ENCODE measurements at places on chromosomes 6 and 20.
A peak's percentile ranks its signal among the peaks of the same experiment; 100 is the strongest.

DNA sequence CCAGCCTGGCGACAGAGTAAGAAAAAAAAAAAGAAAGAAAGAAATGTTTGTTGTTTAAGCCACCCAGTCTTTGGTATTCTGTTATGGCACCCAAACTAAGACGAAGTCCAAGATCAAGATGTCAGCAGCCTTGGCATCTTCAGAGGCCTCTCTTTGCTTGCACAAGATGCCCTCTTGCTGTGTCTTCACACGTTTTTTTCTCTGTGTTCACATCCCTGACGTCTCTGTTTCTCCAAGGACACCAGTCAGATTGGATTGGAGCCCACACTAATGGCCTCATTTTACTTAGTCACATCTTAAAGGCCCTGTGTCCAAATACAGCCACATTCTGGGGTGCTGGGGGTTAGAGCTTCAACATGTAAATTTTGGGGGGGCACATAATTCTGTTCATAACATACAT is 380.9 kb downstream of the GJA1 start:
- no peak for DNase-seq

DNA sequence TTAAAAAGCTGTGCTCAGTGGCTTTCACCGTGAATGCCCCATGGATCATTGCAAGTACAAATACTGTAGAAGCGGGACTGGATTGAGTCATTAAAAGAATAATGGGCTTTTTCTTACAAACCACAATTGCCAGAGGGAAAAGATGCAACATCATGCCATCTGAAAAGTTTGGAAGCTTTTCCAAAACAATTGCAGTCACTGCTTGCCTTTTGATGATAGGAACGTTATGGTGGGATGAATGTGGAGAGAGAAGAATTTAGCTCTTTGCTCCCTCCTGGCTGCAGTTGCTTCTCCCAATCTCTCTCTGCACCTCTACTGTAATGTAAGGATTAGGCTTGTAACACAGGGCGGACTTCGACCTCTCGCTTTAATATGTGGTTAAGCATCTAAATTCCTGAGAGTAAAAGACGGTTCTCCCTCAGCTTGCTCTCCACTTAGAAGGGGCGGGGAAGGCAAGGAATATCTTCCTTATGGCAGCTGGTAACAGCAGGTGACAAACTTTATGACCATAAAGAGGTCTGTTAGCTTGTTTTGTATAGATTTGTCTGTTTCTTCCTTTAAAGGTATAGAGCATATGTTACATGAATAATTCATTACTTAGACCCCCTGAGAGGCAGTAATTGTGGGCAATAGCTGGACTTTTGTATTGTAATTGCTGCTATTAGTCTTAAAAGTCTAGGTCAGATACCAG is 376.1 kb downstream of the UTRN start:
- DNase-seq: no peak

GRCh38 chr6:120410586-120410985 is 923.7 kb downstream of the TBC1D32 start:
- no peak for DNase-seq

GRCh38 chr6:26455357-26455970 is 2.3 kb upstream of the BTN2A1 start:
- no peak for DNase-seq

GRCh38 chr20:25015986-25016385 is 23.4 kb upstream of the APMAP start:
- DNase-seq: no peak

DNA sequence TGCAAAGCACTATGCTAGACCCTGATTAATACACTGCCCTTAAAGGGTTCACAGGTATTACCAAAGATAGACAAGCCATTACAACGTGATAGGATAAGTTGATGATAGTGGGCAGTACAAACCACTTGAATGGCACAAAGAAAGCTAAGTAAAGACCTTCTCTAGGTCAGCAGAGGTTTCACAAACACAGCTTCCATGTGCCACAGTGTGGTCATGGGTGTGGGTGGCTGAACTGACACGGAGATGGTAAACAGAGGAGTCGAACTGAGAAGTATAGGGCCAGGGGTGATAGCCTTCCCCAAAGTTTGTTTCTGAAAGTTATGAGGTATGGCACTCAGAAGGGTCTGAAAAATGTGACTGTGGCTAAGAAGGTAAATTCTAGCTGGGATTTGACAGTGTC is 4.3 kb downstream of the ZBTB9 start:
- DNase-seq: no peak

DNA sequence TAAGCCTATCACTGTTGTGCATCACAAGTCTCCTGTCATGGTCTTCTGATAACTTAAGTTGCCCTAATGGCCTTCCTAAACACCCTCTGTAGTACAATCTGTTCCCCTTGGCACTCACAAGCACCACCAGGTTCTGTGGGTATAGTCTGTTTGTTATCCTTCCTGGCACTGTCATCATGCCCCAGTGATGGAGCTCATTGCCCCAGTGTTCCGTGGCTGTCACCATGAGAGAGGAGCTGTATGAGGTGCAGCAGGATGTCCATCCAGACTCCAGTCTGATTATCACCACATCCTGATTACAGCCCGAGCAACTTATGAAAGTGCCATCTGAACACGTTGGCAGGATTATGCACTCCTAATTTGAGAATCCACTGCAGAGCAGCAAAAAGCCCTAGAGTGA is 380.1 kb downstream of the FRK start:
- no peak for DNase-seq

DNA sequence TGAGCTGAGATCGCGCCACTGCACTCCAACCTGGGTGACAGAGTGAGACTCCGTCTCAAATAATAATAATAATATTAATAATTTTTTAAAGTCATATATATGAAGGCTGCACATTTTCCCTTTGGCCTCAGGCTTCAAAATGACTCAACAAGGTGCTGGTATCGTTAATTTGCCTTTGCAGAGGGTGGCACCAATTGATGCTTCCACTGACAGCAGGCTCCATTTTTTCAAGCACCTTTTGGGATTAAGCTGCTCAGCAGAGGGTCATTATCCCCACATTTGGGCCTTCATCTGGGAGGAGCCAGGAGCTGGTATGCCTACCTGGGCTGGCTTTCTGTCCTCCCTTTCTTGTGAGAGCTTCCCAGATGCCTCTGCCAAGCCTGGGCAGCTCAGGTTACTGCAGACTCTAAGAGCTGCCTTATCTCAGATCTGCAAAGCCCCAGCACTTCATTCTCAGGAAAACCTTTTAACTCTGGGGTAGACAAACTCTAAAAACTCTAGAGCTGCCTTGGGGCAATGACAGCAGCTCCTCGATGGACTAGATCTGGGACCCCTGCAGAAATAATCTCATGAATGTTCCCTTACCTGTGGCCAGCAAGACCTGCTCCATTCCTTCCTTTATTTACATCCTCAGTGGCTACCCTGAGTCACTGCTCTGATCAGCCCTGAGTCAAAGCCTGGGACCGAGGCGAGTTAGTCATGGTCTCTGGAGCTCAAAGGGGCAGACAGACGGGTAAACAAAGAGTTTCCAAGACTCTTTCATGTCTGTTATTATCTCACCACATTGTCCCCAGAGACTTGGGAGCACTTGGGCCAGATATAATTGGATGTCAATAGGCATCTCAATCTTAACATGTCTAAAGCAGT is 80.0 kb upstream of the EYA2 start:
- DNase-seq: peak; percentile 63

DNA sequence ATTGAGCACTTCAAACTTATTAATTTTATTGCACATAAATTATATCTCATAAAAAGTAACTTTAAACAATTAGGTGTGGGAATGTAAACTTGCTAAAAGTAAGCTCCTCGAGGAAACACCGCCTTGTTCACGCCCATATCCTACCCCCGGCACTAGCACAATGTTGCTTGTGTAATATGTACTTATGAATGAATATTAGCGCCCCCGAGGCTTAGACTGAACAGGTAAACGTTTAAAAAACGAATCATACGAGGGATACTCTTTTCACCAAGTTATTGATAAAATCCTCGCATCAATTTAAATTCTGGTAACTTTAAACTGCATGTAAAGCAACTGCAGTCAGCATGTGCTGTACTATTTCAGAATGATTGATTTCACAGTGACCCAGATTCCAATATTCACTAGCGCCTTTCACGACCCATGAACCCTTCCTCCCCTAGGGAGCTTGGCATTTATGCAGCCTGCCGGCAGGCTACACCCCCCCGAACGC is 637 bp downstream of the TFB1M start:
- no peak for DNase-seq

DNA sequence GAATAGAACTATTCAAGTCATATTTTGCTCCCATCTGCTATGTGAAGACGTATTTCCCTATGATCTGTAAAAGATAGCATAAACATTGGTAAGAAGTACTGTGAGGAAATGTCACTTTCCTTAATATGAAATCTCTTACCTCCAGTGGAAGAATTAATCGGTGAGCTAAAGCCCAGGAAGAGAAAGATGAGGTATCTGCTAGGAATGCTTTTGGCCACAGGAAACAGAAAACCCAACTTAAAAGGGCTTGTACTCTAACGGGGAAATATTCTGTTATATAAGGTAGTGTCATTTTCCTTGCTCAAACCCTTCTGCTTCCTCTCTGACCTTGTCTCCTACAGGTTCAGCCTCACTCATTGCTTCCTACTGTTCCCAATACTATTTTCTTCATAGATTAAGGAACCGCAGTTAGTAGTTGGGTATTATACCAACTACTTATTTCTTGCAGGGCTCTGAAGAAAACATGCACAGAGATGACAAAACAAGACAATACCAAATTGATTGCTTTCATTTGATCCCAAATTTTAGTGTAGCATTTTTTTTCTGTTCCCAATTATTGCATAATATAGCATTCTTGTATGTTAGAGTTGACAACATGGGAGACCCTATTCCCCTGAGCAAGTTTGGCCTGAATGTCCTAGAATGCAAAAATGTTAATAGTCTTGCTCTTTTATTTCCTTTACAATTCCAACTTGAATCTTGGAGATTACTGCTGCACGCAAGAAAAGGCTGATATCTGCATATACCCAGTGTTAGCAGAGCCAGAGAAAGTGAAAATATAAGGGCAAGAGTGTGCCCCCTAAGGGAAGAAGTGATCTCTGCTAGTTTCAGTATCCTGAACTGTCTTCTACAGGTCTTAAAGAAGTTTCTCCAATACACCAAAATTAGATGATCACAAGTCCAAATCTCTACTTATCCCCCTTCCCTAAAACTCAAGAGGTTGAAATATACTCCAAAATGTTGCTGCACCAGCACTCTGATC is 65.3 kb downstream of the AFG1L start:
- DNase-seq: no peak

DNA sequence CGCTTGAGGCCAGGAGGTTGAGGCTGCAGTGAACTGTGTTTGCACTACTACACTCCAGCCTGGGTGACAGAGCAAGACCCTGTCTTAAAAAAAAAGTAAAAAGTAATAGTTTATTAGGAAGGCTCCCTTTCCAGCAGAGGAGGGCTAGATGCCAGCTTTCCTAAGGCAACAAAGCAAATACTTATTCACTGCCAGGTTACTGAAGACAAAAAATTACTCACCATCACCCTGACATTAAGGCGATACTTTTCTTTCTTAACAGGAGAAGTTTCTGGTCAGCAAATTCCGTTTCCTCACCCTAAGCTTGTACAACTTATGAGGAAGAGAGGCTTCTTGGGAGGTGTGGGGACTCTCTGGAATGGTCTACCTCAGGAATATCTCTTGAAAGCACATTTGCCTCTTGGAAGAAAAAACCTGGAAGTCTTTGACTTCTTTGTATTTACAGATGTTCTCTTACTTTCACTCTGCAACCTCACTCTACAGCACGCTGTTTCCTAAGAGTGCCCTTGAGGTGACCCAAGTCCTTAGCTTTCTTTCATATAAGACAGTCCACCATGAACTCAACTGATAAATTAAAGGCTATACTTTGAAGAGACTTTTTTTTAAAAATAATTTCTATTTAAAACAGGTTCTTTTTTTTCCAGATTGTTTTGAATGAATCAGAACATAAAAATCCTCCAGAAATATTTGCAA is 52.9 kb upstream of the TRAF3IP2 start:
- DNase-seq: no peak

DNA sequence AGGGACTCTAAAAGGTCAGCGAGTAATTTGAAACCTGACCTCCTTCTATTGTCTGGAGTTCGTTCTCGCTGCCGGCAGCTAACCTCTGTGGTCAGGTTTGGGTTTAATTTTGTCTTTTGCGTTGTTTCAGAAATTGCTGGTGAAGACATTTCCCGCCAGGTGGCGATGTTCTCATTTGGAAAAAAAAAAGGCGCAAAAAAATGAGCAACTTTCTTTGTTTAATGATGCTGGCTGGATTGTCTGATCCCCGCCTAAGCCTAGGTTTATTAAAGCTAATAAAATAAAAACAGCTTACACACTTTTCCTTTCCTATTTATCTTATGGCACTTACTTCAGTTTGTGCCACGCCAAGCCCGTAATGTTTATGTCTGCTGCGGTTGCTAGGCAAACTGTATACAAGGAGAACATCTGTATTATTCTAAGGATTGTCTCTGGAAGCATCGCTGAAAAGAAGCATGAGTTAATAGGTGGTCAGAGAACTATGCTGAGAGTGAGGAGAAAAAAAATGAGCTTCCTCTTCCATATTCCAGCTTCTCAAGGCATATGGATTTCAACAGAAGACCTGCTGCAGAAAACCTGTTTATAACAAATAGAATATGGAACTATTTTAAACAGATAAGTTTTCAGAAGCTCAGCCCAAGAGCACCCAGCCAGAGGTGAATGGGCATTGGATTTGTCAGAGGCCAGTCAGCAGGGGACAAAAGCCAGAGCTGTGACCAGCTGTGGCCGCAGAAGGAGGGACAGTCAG is 205.7 kb downstream of the DOK5 start:
- peak; percentile 44 for DNase-seq

DNA sequence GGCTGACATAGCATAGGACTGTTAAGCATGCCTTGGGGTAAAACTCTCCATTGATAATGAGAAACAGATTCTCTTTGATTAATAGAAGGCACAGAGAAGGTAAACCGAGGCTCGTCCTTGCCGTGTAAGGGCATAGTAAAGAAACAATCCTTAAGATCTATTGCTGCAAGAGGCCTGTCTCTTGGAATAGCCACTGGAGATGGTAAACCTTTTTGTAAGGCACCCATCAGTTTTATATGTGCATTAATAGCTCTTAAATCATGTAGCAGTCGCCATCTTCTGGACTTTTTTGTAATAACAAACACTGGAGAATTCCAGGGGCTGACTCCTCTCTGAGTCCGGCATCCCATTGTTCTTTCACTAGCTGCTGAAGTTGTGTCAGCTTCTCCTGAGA is 8.4 kb upstream of the ABHD12 start:
- DNase-seq: peak; percentile 42
